Lung (tissue), 17 donors: ENCODE measurements at places on chromosomes 6 and 20. TPM values are rescaled to one million over a fixed set of nuclear protein-coding genes. Genes with fewer than 3 reads are reported as not detected.

- H3K27me3 ChIP-seq: no peaks in the 10 kb centered on the region
- H3K36me3 ChIP-seq: no peaks in the 10 kb centered on the region
- no peaks in the 10 kb centered on the region for H3K4me1 ChIP-seq
- no peak overlapping the region for H3K27ac ChIP-seq
- DNase-seq: no peak
Measured at GRCh38 chr6:70790483-70791224, 123.0 kb downstream of the SMAP1 start.

- H3K27ac ChIP-seq: no peak overlapping the region
- no peak overlapping the region for H3K4me3 ChIP-seq
Measured at GRCh38 chr6:14165091-14165490, 47.5 kb downstream of the CD83 start.

DNA sequence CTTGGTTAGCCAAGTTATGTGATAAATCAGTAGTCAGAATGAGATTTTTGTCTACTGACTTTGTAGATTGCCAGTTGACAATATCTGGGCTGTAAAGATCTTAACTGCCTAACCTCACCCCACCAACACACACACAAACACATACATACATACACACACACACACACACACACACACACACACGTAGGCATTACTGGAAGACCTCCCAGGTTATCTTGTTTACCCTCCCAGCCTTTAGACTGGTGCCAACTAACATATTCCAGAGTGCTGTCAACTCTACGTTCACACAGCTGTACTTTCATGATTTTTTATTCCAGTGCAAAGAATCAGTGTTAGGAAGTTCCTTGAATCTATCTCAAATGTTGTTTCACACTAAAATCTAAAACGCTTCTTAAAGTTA is 38.9 kb downstream of the BMP5 start:
- H3K27me3 ChIP-seq: no peaks in the 10 kb centered on the region
- H3K4me1 ChIP-seq: no peaks in the 10 kb centered on the region
- DNase-seq: peak; percentile 84
- H3K4me3 ChIP-seq: no peak overlapping the region
- H3K27ac ChIP-seq: no peak overlapping the region
- H3K36me3 ChIP-seq: no peaks in the 10 kb centered on the region

- H3K27ac ChIP-seq: no peak overlapping the region
- H3K27me3 ChIP-seq: no peaks in the 10 kb centered on the region
- no peak overlapping the region for H3K4me3 ChIP-seq
- H3K4me1 ChIP-seq: no peaks in the 10 kb centered on the region
- DNase-seq: no peak
Measured at GRCh38 chr20:49646126-49646525, 67.6 kb downstream of the B4GALT5 start.

DNA sequence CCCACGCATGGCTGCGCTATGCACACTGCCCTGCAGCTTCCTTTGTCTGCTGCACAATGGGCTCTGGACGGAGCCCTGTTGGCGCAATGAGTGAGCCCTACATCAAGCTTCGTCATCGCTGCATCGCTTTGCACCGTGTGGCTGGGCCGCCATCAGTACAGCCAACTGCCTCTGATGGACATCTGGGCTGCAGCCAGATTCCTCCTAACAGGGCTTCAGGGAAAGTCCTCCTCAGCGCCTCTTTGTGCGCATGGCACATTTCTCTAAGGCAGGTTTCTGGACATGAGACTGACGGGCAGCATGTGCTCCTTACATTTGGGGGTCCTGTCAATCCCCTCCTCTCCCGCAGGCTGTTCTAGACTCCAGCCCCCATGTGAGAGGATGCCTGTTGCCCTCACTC is 29.7 kb upstream of the ANGPT4 start:
- no peak overlapping the region for H3K27ac ChIP-seq
- no peak for DNase-seq
- H3K36me3 ChIP-seq: no peaks in the 10 kb centered on the region
- no peaks in the 10 kb centered on the region for H3K27me3 ChIP-seq

GRCh38 chr6:41942067-41942851 is 651 bp upstream of the CCND3 start:
- H3K27ac ChIP-seq: peak overlapping the region; percentile 78
- H3K36me3 ChIP-seq: no peaks in the 10 kb centered on the region
- DNase-seq: no peak
- peaks cover 17% of the 10 kb centered on the region for H3K4me1 ChIP-seq
- no peaks in the 10 kb centered on the region for H3K27me3 ChIP-seq
- H3K4me3 ChIP-seq: peak overlapping the region; percentile 4

- DNase-seq: peak; percentile 70
- H3K36me3 ChIP-seq: no peaks in the 10 kb centered on the region
- peak overlapping the region; percentile 66 for H3K4me3 ChIP-seq
- H3K27me3 ChIP-seq: no peaks in the 10 kb centered on the region
- peak overlapping the region; percentile 4 for H3K27ac ChIP-seq
Measured at GRCh38 chr20:21126581-21126870, 644 bp downstream of the KIZ start.

GRCh38 chr6:90294008-90294511 is 2.6 kb downstream of the BACH2 start:
- no peak overlapping the region for H3K4me3 ChIP-seq
- H3K36me3 ChIP-seq: no peaks in the 10 kb centered on the region
- H3K4me1 ChIP-seq: peaks cover 11% of the 10 kb centered on the region
- H3K27ac ChIP-seq: no peak overlapping the region
- peaks cover 29% of the 10 kb centered on the region for H3K27me3 ChIP-seq

- peaks cover 51% of the 10 kb centered on the region for H3K36me3 ChIP-seq
- H3K4me1 ChIP-seq: no peaks in the 10 kb centered on the region
- H3K27ac ChIP-seq: no peak overlapping the region
- no peak overlapping the region for H3K4me3 ChIP-seq
Measured at GRCh38 chr20:41452226-41452625, 85.6 kb upstream of the EMILIN3 start.

DNA sequence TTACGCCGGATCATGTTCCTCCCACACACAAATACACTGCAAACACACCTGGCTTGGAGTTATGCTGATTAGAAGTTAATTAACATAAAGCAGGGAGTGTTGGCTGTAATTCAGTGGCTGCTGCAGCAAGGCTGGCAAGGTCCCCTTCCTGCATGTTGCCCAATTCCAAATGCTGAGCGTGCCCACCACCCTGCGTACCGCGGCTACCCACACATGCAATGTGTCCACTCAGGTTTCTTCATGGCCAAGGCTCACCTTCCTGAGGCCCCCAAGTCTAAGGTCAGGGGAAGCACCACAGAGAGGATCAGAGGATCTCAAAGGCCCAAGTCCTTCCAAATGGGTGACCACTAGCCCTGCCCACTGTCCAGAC is 11.6 kb upstream of the PRND start:
- H3K27me3 ChIP-seq: no peaks in the 10 kb centered on the region
- no peak overlapping the region for H3K4me3 ChIP-seq
- no peak for DNase-seq
- H3K4me1 ChIP-seq: no peaks in the 10 kb centered on the region
- H3K27ac ChIP-seq: no peak overlapping the region

DNA sequence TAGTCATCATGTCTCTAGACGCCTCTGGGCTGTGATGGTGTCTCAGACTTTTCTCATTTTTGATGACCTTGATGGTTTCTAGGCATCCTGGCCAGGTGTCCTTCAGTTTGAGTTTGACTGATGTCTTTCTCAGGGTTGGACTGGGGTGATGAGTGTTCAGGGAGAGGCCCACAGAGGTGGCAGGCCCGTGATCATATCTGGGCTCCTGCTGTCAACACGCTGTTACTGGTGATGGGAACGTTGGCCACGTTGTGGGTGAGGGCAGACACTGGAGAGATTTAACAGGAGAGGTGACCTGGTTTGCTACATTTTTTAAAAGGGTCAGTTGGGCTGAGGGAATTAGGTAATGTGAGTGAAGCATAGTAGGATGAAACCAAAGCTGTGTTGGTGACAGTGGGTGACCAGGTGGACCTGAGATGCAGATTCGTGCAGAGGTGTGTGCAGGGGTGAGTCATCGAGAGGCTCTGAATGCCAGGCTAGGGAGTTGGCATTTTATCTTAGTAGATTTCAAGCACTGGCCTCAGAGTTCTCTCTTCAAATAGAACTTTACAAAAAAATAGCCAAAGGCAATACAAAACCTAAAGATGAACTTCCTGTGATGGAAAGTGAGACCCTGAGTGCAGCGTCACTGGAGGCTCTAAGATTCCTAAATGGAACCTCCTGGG is 174.1 kb downstream of the CDH26 start:
- H3K4me3 ChIP-seq: no peak overlapping the region
- H3K27me3 ChIP-seq: no peaks in the 10 kb centered on the region
- H3K4me1 ChIP-seq: peaks cover 7% of the 10 kb centered on the region
- no peak overlapping the region for H3K27ac ChIP-seq
- no peaks in the 10 kb centered on the region for H3K36me3 ChIP-seq

GRCh38 chr20:58023781-58024180 is 204.7 kb downstream of the ANKRD60 start:
- DNase-seq: no peak
- no peaks in the 10 kb centered on the region for H3K36me3 ChIP-seq
- H3K4me1 ChIP-seq: no peaks in the 10 kb centered on the region

DNA sequence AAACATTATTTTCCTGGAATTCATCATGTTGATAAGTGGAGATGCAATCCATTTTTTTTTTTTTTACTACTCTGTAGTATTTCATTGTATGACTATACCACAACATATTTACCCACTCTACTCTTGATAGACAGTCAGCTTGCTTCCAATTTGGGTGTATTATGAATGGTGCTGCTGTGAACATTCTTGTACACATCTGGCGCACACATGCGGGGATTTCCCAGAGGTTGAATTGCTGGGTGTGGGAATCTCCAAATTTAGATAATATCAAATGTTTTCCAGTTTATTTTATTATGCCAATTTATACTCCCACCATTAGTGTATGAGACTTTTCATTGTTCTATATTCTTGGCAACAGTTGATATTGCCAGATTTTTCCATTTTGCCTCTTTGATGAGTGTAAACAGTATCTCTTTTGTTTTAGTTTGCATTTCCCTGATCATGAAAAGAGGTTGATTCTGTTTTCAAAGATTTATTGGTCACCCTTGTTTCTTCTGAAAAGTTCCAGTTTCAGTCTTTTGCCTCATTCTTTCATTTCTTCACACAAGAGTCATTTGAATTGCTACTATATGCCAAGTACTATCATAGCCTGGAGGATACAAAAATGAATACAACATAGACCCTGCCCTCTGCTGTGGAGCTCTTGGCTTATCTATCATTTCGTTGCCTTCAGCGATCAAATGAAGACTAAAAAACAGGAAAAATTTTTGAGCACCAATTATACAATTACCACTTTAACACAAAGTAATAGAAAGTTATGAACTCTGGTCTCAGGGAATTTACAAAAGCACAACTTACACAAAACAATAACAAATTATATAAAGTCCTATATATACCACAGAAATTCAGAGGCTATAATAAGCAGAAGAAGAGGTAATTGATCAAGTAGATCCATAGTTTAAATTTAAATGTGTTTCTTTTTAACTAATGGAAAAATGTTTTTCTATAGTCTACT is 17.1 kb upstream of the NCOA7 start:
- no peaks in the 10 kb centered on the region for H3K36me3 ChIP-seq
- no peak for DNase-seq
- H3K27ac ChIP-seq: no peak overlapping the region
- H3K4me1 ChIP-seq: no peaks in the 10 kb centered on the region

GRCh38 chr6:149190224-149190831 is 127.2 kb upstream of the TAB2 start:
- H3K36me3 ChIP-seq: no peaks in the 10 kb centered on the region
- no peaks in the 10 kb centered on the region for H3K4me1 ChIP-seq

- no peak overlapping the region for H3K4me3 ChIP-seq
- H3K4me1 ChIP-seq: no peaks in the 10 kb centered on the region
- H3K27ac ChIP-seq: no peak overlapping the region
Measured at GRCh38 chr20:60294632-60295031, 336.4 kb downstream of the CDH26 start.

- H3K27me3 ChIP-seq: no peaks in the 10 kb centered on the region
- DNase-seq: no peak
- no peak overlapping the region for H3K4me3 ChIP-seq
- no peak overlapping the region for H3K27ac ChIP-seq
Measured at GRCh38 chr6:122736616-122737015, 42.9 kb upstream of the FABP7 start.

- peaks cover 38% of the 10 kb centered on the region for H3K4me1 ChIP-seq
- H3K27ac ChIP-seq: peak overlapping the region; percentile 2
- H3K4me3 ChIP-seq: no peak overlapping the region
- no peaks in the 10 kb centered on the region for H3K27me3 ChIP-seq
Measured at GRCh38 chr6:16676978-16677377, 84.3 kb downstream of the ATXN1 start.

GRCh38 chr20:46641424-46641823 is 9.8 kb downstream of the SLC13A3 start:
- no peak overlapping the region for H3K4me3 ChIP-seq
- H3K27ac ChIP-seq: no peak overlapping the region
- no peaks in the 10 kb centered on the region for H3K4me1 ChIP-seq
- no peaks in the 10 kb centered on the region for H3K36me3 ChIP-seq

GRCh38 chr6:138430361-138431145 is 26.5 kb downstream of the HEBP2 start:
- no peak for DNase-seq
- H3K4me3 ChIP-seq: no peak overlapping the region
- H3K4me1 ChIP-seq: peaks cover 12% of the 10 kb centered on the region
- H3K36me3 ChIP-seq: no peaks in the 10 kb centered on the region
- peak overlapping the region; percentile 74 for H3K27ac ChIP-seq

DNA sequence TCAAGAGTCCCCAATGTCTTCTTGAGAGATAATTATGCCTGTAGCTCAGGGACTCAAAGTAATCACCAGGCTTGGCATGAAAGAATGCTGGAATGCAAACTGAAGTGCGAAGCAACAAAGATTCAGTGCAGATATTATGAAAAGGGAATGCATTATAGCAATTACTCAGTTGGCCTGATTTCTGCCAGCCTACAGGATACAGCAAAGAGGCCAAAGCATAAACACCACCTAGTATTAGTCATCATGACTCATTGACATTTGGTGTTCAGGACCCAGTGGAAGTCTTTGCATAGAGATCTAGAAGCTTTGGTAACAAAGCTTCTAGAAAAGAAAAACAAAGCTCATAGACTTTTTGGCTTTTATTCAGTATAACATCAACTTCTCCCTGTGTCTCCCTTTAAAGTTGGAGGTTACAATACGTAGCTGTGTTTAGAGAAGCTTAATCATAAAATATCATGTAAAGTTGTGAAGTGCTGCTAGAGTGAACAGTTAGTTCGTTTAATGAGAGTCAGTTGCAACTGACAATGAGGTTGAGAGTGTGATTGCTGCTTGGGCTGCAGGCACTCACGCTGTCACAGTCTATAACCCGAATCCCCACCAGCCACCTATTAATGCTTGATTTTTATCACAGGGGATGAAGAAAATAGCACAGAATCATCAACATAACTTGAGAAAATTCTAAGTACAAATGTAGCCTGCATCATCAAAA is 932.7 kb downstream of the TFAP2A start:
- no peaks in the 10 kb centered on the region for H3K4me1 ChIP-seq
- H3K4me3 ChIP-seq: no peak overlapping the region
- no peaks in the 10 kb centered on the region for H3K36me3 ChIP-seq
- DNase-seq: no peak
- no peak overlapping the region for H3K27ac ChIP-seq

Gene SIGLEC1
- 3.7 TPM for total RNA-seq

Gene PAX1
- total RNA-seq: 0.14 TPM

Gene C20orf141
- total RNA-seq: not detected

Gene WFDC12
- total RNA-seq: 0.85 TPM

Gene OR2J3
- 0.06 TPM for total RNA-seq

Gene NCOA3
- 69.4 TPM for total RNA-seq
